Urothelium cell line (cell line): ENCODE measurements at places on chromosomes 4 and X.

- no peak for DNase-seq
Measured at GRCh38 chr4:139208404-139208945, 31.5 kb upstream of the ELF2 start.

DNA sequence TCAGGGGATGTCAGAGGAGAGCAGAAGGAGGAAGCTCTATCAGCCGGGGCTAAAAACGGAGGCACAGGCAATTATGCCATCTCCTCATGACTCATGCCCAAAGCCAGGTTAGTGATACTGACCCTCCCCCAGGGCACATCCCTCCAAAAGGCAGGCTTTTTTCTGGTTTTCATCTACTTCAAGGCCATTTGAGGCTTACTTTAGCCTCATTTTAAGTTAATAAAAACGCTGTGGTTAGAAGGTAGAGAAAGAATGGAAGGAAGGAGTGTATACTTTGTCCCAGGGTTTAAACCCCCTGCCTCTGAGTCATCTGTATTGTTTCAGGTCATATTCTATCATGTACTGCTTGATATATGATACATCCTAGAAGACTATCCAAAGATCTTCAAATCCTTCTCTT lies 89.7 kb upstream of the NDP start:
- peak; percentile 51 for DNase-seq

DNA sequence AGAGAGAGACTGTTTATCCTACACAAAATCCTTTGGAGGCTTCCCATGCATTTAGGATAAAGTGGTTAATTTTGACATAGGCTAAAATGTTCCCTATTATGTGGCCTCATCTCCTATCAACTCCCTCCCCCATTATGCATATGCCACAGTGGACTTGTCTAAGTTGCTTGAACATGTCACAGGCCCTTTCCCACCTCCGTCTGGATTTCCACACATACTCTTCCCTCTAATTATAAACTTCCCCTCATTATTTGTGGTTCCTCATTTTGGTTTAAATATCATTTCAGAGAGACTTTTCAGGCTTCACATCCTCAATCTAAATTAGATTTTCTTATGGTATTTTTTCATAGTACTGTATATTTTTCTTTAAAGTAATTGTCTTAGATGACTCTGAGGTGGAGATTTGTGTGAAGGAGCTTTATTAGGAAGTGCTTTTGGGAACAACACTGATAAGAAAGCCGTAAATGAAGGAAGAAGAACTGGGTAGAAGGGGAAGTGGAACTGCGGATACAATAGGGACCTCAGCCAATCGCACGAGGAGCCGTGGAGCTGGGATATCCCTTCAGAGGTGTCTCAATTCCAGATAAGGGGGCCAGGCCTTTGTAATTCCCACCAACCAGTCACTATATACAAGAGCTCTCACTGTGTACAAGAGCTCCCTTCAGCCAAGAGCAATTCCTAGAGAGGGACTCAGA lies 7.9 kb downstream of the C4orf17 start:
- no peak for DNase-seq

DNA sequence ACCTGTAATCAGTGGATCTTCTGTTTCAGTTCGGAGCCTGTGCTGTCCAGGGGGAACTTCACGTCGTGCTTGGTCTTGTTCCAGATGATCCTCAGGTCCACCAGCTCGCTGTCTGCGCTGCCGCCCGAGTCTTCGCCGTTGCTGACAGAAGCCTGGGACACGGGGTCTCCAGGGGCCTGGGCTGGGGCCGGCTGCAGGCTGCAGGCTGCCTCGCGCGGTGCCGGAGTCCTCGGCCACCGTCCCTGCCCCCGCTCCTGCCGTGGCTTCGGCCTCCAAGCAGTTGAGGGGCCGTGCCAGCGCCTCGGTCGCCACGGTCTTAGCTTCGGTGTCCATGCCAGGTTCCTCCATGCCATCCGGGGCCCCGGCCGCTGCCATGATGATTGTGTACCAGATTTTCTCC lies 37.3 kb upstream of the CCNI start:
- no peak for DNase-seq

DNA sequence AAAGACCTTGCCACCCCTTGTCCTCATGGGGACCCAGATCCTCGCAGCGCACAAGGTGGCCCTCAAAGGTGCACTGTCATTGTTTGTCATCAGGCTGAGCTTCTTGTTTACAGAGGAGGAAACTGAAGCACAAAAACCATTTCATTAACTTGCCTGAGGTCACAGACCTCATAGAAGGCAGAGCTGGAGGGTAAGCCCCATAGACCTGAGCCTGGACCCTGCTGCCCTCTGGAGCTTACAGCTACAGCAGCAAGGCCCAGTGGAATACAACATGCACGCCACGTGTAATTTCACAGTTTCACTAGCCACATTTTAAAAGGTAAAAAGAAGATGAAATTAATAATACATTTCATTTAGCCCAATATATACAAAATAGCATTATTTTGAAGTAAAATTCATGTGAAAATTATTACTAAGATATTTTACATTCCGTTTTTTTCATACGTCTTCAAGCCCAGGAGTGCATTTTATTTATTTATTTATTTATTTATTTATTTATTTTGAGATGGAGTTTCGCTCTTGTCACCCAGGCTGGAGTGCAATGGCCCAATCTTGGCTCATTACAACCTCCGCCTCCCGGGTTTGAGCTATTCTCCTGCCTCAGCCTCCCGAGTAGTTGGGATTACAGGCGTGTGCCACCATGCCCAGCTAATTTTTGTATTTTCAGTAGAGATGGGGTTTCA lies 8.8 kb downstream of the JAKMIP1 start:
- no peak for DNase-seq
